ENCODE measurements at places on chromosomes 3 and 15. TPM values are rescaled to one million over a fixed set of nuclear protein-coding genes. Genes with fewer than 3 reads are reported as not detected.

DNA sequence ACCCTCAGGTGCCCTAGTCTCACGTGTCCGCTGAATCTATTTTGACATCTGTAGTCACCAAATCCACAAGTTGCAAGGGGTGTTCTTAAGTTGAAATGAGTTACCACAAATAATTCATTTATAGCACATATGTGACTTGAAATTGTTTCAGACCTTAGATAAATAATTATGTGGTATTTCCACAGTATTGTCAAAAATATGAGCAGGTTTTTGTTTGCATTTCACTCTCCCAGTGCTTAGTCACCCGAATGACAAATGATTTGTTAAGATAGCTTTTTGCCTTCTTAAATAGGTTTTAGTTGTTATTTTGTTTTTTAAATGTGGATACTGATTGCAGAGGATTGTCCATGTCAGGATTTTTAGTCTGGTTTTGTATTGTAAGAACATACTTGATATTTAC, 2.6 kb downstream of the MFSD1 start:
- DNase-seq: no peak

GRCh38 chr3:127572186-127572585, 18.3 kb downstream of the TPRA1 start:
- no peak for DNase-seq

DNA sequence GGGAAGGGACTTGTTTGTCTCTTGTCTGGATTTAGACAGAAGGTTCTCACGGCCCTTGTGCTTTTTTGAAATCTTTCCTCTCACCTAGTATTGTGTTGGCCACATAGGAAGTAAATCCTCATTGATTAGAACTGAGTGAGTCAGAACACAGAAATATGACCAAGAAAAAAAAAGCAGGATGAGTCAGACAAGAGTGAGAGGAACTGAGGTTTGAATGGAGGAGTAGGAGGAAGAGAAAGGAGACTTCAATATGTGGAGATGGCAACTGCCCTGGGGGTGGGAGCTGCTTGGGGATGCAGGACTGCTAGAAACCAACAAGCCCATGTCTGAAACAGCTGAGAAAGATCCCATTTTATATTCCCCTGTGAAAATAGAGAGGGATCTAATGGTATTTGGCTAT, 194.1 kb upstream of the ZBTB20 start:
- no peak for DNase-seq

DNA sequence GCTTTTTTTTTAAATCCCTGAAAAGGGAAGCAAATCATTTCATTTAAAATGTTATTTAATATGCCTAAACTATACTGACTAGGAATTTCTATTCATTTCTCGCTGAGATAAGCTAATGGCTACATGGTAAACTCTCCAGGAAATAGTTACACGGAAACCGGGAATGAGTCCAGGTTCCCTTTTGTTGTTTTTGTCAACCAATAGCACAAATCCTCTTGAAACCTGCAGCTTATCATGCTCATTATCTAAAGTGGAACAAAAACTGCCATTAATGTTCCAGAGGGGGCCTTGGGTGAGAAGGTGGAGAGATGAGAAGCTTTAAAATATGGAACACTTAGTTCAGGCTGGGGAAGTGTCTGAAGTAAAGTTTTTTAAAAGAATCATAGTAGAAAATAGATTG, 113.5 kb upstream of the ALCAM start:
- DNase-seq: no peak

- no peak for DNase-seq
Measured at GRCh38 chr3:2823031-2823430, 287.1 kb downstream of the IL5RA start.

- DNase-seq: no peak
Measured at GRCh38 chr3:150739200-150739863, 23.6 kb downstream of the SIAH2 start.

DNA sequence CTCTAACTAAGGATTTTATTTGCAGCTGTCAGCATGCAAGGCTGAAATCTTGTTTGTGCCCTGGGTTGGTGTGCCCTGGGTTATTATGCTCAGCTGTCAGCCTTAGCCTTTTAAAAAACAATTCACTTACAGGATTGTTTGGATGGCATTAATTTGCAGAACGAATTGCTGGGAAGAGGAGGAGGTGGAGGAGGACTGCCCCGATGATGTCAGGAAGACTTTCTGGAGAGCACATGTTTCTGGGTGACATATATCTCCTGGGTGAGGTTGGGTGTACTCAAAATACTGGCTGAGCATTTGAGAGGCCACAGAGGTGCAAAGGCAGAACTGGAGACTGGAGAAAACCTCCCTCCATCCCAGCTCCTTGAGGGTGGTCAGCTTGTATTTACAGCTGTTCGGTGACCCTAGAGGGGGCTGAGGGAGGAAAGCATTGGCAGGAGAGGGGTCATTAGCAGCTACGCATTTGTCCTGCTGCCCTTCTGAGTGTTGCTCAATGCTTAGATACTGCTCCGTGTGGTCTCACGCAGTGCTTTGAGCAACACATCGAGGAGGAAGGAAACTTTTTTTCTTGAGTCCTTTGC, 59.8 kb upstream of the PSMD6 start:
- no peak for DNase-seq

GRCh38 chr3:13772885-13773745, 106.8 kb downstream of the WNT7A start:
- no peak for DNase-seq

- no peak for DNase-seq
Measured at GRCh38 chr3:139640456-139640855, 37.3 kb downstream of the NMNAT3 start.

- no peak for DNase-seq
Measured at GRCh38 chr3:192299921-192300320, 427.4 kb downstream of the FGF12 start.

DNA sequence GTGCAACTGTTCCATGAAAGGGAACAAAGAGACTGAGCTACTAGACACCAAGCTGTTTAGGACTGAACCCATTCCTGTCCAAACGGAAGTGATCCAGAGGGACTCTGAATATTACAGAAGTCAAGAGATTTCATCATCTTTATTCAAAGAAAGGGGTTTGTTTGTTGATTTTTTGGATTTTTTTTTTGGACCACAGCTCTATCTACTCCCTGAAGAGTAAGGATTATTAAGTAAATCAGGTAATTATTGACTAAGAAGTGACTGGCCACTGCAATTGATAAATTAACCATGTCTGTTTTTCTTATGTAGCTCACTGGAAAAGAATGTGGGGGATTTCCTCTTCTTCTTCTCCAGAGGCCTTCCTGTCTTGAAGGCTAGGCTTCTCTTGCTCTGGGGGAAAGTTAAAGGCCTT, 146.6 kb upstream of the TPM1 start:
- no peak for DNase-seq

GRCh38 chr15:38975282-38975990, 410.8 kb upstream of the RASGRP1 start:
- DNase-seq: no peak

- DNase-seq: no peak
Measured at GRCh38 chr3:138062626-138063025, 52.7 kb downstream of the CLDN18 start.

- DNase-seq: no peak
Measured at GRCh38 chr15:43934480-43934879, 107.7 kb downstream of the WDR76 start.

DNA sequence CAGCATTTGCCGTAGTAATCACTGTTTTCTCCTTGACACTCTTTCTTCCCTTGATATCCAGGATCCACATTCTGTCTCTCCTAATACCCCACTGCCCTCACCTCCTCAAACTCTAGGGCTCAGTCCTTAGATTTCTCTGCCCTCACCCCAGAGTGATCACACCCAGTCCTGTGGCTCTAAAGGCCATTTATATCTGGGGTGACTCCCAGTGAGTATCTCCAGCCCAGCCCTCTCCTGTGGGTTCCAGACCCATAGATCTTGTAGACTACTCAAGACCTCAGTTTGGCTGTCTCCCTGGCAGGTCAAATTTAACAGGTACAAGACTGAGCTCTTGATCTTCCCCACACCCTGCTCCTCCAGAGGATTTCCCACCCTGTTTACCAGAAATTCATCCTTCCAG, 1.3 kb downstream of the GRK7 start:
- DNase-seq: no peak

DNA sequence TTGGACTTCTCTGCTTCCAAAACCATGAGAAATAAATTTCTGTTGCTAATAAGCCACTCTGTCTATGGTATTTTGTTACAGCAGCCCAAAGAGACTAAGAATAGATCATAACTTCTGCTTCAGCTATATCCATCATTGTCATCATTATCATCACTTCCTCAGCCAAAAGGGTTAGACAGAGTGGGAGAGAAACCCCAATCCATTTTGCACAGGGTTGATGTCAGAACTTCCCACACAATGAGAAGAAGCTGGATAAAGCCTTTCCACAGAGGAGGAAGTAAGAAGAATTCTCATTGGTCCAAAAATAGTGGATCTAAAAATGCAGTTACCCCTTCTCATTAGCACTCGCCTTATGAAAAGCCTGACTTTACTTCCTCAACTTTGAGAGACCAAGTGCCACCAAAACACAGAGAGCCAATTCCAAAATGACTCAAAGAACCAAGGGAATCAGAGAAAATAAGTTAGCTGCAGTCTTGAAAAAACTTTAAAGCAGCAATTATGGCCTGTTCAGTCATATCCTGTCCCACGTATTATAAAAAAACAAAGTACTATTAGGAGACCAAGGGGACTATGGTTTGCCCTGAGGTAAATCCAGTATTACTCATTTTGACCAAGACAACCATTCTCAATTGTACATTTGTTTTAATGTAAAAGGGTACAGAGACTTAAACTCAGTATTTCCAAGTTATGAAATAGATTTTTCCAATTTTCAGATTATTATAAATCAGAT, 80.2 kb downstream of the WNT5A start:
- no peak for DNase-seq

ANKUB1 gene
- total RNA-seq: not detected

BNC1 gene
- total RNA-seq: not detected

HHLA2 gene
- not detected for total RNA-seq

MGA gene
- total RNA-seq: 43.3 TPM

B3GALNT1 gene
- total RNA-seq: 2.0 TPM

ISLR gene
- not detected for total RNA-seq
